Aorta (tissue), 5 donors: ENCODE measurements at places on chromosomes 7 and 10. TPM values are rescaled to one million over a fixed set of nuclear protein-coding genes. Genes with fewer than 3 reads are reported as not detected.
A peak's percentile ranks its signal among the peaks of the same experiment; 100 is the strongest.

DNA sequence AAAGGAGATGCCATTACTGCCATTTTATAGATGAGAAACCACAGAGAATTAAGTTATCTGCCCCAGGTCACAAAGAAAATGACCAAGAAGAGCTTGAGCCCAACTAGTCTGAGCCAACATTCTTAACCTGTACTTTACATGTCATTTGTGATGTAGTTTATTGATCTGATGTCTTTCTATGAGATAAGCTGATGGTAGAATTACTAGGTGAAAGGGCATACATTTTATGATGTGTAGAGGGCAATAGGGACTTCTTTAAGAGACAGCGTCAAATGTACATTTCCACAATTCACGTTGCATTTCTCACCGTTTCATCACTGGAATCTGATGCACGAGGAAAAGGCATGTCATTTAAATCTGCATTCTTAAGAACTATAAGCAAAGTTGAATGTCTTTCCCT lies 11.3 kb downstream of the ACSL5 start:
- no peak for DNase-seq

- peak; percentile 77 for DNase-seq
These were observed 5.3 kb downstream of the SRGN start for GRCh38 chr10:69092959-69093850.

The CPXM2 gene
- 116 TPM for total RNA-seq

DNA sequence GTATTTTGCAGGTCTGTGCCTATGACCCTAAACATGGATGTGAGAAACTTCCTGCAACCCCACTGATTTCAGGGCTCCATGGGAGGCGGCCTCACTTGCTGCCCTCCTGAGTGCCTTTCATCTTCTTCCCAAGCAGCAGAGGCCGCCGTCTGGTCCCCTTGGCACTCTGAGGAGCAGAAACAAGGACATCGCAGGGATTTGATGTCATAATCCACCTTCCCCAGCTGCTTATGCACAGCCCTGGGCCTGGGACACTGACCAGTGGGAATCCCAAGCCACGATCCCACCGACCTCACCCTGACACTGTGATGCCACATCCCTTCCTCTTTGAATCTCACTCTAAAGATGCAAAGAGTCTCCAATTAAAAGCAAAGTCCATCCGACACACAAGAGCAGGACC lies 7.7 kb downstream of the CAMK2G start:
- DNase-seq, result no peak

DNA sequence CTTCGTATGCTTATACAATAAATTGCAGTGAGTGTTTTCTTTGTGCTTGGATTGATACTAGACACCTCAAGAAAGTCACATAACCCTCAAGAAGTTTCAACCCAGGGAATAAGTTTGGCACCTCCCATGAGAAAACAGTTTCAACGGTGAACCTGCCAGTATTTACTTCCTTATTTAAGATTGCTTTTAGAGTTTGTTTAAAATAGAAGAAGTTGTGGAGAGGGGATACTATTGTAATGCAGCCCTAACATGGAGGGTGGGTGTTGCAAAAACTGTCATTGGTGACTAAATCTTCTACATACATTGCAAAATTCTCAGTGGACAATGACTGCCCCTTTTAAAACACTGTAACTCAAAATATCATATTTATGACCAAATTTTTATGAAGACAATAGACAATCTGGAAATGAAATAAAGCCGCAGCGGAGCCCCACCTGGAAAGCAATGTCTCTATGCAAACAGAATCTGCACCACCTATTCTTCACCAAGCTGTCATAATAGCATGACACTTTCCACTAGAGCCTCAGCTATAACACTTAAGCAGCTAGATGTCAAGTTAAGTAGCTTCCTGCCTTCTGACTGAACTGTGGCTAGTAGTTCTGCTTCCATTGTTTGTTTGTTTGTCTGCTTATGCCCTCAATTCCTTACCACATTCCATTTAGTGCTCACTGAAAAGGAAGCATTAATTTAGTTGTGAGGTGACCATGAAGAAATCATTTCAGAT lies 98.2 kb downstream of the MDFIC start:
- no peak for DNase-seq

The RAPGEF5 gene
- total RNA-seq, result 77.1 TPM

DNA sequence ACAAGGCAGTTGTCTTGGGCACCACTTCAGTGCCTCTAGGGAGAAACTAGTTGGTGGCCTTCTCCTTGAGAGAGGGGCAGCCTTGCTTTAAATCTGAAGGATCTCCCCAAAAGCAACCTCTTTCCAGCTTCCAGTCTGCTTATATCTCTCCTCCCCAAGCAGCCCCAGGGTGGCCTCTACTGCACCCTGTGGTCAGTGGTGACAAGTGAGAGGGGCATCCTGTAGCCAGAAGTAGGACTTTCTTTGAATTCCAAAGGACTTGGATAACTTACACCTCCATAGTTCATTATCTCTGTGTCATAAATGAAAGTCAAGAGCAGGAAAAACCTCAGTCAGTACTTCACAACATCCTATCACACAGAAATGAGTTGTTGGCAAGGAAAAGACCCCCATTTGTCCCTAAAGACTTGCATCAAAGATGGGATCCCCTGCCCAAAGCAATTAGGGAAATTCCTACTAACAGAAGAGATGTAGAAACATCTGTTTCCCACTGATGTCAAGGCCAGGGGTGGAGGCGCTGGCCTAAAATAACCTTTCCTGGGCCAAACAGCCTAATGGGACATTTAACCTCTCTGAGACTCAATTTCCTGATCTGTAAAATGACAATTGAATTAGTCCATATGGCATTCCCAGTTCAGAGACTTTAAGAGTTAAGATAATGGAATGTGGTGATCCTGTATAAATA lies 44.0 kb upstream of the ANKRD1 start:
- DNase-seq, result no peak

- peak; percentile 53 for DNase-seq
These were observed 96.8 kb downstream of the PPP1R3C start for GRCh38 chr10:91536111-91536510.

- DNase-seq, result no peak
These were observed 12.2 kb upstream of the CLCN1 start for GRCh38 chr7:143303733-143304132.

- DNase-seq, result no peak
These were observed 34.0 kb upstream of the DNMBP start for GRCh38 chr10:100043796-100044195.

- no peak for DNase-seq
These were observed 79.3 kb upstream of the TNS3 start for GRCh38 chr7:47661051-47661714.

The COL1A2 gene
- 1,770 TPM for total RNA-seq

The TLL2 gene
- total RNA-seq, result 0.36 TPM

- no peak for DNase-seq
These were observed 36.3 kb downstream of the JAZF1 start for GRCh38 chr7:28144266-28144665.

The HOXA3 gene
- total RNA-seq, result 9.6 TPM

The GPRIN2 gene
- 1.2 TPM for total RNA-seq

The HDAC9 gene
- 122 TPM for total RNA-seq

The CRPPA gene
- 2.4 TPM for total RNA-seq

- DNase-seq, result no peak
These were observed 151.5 kb downstream of the FRMD4A start for GRCh38 chr10:14179251-14179650.

The RBM28 gene
- 41.5 TPM for total RNA-seq

- peak; percentile 25 for DNase-seq
These were observed 13.9 kb downstream of the ATP6V1F start for GRCh38 chr7:128876586-128876977.

The NODAL gene
- not detected for total RNA-seq

DNA sequence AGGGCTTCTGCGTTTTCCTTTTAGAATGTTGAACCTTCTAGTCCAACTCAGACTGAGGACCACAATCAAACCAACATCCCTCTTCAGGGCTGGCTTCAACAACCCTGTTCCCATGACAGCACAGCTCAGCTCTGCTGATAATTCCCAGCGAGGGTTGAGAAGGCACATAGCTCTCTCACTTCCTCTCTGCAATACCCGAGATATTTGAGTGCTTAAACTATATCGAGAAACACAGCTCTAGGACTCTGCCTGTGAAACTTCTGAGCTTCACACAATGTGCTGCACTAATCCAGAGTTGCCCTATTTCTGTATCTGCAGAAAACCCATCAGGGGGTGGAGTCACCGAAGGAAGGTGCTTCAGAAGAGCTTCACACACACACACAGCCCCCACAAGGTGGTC lies 1.6 kb upstream of the ADARB2 start:
- DNase-seq, result no peak

DNA sequence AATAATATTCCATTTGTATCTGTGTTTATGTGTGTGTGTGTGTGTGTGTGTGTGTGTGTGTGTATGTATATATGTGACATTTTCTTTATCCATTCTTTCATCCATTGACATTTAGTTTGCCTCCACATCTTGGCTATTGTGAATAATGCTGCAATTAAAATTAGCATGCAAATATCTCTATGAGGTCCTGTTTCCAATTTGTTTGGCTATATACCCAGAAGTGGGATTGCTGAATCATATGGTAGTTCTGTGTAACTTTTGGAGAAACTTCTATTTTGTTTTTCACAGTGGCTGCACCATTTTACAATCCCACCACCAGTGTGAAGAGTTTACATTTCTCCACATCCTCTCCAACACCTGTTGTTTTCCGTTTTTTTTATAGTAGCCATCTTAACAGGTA lies 53.1 kb downstream of the CH25H start:
- DNase-seq, result no peak

DNA sequence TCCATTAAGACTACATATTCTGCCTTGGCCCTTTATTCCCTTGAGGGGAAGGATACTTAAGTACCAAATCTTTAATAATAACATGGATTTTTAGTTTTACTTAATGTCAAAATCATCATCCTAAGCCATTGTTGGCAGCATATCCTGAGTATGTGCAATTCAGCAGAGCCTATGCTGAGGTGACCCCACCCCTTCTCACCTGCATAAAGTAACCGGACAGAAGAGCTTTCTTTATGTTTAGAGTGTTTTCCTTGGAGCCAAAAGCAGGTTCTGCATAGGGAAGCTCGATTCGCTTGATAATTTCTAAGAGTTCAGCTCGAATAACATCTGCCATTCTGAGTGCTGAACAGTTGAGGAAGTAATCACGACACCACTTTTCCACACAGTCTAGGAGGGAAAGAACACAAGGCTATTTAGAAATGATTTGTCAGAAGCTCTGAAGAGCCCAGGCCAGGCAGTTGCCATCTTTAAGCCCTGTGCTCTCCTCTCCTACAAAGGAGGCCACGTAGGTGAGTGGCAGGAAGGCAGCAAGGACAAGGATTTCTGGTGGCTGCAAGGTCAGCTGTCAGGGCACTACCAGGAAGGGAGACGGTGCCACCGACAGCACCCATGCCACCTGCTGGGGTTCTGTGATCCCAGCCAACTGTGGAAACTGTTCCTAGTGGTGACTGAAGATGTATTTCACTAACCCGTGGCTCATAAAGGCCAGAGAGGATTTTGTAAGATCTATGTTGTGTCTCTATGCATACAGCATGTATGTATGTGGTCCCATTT lies 15.6 kb downstream of the BCCIP start:
- no peak for DNase-seq

The FAM237B gene
- total RNA-seq, result not detected

The CALML5 gene
- total RNA-seq, result not detected

DNA sequence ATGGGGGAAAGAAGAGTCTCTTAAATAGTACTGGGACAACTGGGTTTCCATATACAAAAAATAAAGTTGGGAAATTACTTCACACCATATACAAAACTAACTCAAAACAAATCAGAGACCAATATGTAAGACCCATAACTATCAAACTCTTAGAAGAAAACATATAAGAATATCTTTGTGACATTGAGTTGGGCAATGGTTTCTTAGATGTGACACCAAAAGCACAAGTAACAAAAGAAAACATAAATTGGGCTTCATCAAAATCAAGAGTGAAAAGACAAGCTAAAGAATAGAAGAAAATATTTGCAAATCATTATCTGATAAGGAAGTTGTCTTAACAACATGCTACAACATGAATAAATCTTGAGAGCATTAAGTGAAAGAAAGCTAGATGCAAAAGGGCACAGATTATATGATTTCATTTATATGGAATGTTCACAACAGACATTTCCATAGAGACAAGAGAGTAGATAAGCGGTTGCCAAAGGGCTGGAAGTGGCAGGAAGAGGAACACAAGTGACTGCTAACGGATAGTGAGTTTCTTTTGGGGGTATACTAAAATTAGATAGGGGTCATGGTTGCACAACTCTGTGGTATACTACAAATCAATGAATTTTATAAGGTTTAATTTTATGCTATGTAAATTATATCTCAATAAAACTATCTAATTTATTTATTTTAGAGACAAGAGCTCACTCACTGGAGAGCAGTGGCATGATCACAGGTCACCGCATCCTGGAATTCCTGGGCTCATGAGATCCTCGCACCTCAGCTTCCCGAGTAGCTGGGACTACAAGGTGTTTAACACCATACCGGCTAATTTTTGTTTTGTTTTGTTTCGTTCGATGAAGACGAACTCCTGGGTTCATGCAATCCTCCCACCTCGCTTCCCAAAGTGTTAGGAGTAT lies 35.4 kb downstream of the JMJD1C start:
- DNase-seq, result no peak

DNA sequence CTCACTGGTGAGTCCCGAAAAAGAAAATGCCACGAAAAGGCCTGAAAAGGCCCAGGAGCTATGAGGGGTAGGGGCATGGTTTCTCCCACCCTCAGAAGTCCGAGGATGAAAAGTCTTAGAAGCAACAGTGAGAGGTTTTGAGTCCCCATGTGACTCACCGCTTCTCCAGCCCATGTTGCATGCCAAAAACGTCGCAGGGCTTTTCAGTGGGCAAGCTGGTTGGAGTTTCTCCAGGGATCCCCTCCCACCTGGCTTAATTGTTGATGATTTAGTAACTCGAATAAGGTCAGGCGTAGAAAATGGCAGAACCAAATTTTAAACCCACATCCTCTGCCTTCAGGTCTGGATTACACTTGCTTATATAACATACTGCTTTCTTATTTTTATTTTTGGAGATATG lies 96.3 kb upstream of the ARMC3 start:
- DNase-seq, result no peak

DNA sequence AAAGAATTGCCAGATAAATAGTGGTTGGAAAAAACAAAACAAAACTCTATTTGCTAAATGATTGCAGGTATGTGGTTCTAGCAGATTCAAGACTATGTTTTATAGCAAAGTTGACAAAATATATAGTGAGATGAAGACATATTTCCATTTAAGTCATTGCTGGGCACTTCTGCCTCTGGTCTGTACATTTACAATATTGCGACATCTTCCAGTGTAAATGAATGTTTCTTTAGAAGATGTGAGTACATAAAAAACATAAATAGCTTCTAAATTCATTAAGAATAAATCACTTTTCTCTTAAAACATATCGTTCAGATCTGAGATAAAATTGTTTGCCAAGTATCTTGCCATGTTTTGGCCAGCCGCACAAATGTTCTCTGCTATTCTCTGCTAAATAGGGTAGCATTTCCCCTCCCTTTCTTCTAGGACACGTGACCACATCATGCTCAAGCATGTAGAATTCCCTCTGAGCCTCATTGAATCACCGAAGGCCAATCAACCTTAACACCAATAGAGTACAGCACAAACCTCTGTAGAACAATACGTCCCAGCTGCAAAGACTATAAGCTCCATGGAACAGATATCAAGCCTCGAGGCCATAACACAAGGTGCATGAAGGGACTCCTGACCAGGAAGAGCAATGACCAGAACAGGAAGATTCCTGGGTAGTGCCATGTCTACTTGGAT lies 1173.3 kb downstream of the GATA3 start:
- DNase-seq, result no peak
